ENCODE measurements at places on chromosomes 7 and 10.

- DNase-seq, result no peak
Observed at GRCh38 chr10:31949266-31949665, 20.6 kb upstream of the ARHGAP12 start.

DNA sequence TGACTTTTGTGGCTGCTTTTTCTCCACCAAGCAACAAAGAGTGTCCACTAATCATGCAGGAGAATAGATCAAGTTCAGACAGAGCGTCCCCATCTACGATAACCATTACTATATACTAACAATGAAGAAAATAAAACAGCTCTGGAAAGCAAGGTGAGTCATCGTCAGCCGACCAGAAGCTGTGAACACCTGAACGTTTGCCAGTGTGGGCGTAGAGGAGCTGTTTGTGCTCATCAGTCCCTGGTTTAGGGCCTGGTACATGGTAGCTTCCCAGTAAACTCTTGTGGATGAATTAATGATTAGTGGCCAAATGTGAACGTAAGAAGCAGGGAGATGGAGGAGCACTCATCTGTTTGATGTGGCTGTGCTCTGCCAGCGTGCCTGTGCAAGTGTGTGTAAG lies 180.7 kb downstream of the EVX1 start:
- DNase-seq, result no peak

DNA sequence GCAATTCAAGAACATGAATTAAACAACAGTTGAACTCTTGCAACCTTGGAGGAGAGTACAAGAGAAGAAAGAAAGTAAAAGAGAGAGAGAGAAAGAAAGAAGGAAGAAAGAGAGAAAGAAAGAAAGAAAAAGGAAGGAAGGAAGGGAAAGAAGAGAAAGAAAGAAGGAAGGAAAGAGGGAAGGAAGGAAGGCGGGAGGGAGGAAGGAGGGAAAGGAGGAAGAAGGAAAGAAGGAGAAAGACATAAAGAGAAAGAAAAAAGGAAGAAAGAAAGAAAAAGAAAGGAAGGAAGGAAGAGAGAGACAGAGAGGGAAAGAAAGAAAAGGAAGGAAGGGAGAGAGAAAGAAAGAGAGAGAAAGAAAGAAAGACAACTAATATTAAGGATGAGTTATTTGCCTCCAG lies 1106.7 kb downstream of the TYW1 start:
- no peak for DNase-seq

- no peak for DNase-seq
Observed at GRCh38 chr7:148686312-148686937, 12.3 kb upstream of the CUL1 start.

GRCh38 chr7:69219381-69219780 lies 378.9 kb upstream of the AUTS2 start:
- no peak for DNase-seq

GRCh38 chr7:133126422-133126821 lies 44.5 kb upstream of the CHCHD3 start:
- no peak for DNase-seq

DNA sequence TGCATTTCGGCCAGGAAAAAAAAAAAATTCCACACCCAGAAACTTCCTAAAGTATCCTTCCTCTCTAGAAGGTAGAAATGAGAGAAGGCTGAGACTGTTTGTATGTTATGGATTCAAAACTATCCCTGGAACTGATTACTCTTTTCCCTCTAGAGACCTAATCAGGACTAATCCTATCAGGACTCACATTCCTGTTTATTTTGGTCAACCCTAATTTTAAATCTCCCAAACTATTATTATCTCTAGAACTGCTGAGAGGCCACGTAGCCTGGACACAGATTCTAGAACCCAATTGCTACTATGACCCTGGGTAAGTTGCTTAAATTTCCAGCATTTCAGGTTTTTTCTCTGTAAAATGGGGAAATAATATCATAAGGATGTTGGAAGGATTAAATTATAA lies 346.8 kb upstream of the MEOX2 start:
- DNase-seq, result no peak

- no peak for DNase-seq
Observed at GRCh38 chr10:17506390-17506789, 52.0 kb upstream of the ST8SIA6 start.

- no peak for DNase-seq
Observed at GRCh38 chr10:126390324-126390723, 2.0 kb upstream of the ADAM12 start.

DNA sequence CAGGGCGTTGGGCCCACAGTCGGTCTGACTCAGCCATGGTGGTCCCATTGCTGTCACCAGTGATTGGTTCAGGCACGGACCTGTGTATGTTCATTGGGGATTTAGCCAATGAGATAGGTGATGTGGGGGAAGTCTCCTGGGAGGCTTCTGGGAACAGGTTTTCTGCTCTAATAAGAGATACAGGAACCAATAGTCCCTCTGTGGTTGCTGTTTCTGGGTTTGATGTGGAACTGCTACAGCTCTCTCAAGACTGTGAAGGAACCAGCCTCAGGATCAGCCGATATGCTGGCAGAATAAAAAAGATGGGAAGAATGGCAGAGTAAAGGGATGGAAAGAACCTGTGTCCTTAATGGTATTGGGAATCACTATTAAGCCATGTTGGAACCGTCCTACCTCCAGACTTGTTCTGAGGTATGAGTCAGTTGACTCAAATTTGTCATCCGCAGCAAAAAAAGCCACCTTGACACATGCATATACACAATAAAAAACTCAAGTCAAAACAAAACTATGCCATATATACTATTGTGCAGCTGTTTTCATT lies 70.6 kb downstream of the MCMBP start:
- no peak for DNase-seq
